Activated CD8-positive, alpha-beta memory T cell treated with anti-CD3 and anti-CD28 coated beads for 1 hour (primary cell): ENCODE measurements at places on chromosomes 2 and 18.

DNA sequence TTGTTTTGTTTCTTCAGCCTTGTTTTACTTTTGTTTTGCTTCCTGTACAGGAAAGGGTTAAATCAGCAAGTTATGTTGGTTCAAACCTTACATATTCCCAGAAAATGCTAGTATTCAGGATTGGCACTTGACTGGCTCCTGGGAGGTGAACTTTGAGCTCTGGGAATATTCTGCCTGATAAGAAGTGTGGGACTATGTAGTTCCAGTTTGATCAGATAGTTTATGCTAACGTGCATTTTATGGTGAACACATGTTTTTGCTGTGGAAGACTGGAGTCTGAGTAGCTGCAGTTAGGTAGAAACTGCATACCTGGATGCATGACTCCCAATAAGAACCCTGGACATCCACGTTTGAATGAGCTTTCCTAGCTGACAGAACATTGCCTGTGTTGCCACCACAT is 603.1 kb upstream of the HS6ST1 start:
- no peak for DNase-seq

DNA sequence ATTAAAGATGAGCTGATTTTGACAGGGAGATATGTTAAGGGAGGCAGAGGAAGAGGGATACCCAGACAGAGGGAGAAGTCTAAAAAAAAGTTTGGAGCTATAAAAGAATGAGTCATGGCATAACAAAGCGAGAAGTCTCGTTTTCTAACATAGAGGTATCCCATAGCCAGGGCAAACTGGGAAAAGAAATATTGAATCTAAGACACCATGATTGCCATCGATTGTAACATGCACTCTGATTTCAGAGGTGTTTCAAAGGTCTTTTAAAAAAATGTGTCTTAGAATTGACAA is 110.7 kb downstream of the MDH1 start:
- no peak for DNase-seq

GRCh38 chr18:36934884-36935283 is 106.0 kb downstream of the KIAA1328 start:
- no peak for DNase-seq

DNA sequence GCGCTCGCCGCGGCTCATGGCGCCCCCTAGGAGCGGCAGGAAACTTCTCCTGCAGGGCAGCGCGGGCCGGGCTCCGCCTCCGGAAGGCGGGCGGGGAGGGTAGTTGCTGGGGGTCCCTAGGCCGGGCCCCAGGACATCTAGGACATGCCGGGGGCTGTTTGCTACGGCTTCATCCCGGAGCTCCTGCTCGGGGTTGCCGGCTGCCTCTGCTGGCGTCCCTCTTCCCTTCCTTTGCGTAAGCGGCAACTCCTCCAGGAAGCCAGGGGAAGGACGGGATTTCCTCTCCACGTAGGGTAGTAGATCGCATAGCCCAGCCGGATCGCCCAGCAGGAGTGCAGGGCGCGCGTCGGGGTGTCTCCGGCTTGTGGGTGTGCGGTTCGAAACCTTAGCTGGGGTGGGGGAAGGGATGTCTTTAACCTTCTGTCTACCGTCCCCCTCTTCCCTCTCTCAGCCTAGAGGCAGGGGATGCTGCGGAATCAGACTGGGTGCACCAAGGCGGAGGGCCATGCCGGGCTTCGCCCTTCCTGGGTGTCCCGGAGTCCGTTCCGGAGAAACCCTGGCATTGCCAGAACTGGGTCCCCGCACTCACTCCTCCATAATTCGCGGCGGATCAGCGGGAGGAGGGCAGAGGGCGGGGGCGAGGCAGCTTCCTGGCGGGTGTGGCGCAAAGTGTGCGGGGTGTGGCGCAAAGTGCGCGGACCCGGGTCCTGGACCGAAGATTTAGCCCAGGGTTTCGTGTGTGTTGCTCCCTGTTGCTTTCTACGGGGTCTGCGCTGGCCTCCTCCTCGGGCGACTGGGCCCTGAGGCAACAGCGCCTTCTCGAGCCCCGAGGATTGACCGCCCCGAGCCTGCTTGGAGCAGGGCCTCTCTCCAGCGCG is 12.2 kb upstream of the SKOR2 start:
- DNase-seq: no peak

- no peak for DNase-seq
These were observed 646 bp downstream of the PHLPP1 start for GRCh38 chr18:62715759-62716615.

- DNase-seq: no peak
These were observed 78.9 kb downstream of the ZBTB7C start for GRCh38 chr18:48330016-48330991.

- no peak for DNase-seq
These were observed 221.8 kb downstream of the MREG start for GRCh38 chr2:215791481-215791937.

DNA sequence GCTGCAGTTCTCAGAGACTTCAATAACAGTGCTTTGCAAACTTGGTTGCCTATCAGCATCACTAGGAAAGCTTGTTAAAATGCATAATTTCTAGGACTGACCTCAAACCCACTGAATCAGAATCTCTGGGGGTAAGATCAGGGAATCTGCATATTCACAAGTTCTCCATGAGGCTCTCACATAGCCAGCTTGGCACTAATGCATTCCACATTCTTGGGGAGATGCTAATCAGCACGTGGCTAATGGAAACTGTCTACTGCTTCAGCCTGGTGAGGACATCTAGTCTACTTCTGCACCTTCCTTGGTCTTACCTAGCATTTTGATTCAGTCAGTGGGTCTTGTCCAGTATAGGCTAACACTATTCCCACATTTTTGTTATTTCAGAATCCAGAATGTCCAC is 56.3 kb downstream of the RBKS start:
- no peak for DNase-seq

GRCh38 chr2:55875434-55876135 is 48.0 kb downstream of the EFEMP1 start:
- no peak for DNase-seq

- DNase-seq: no peak
These were observed 248.7 kb upstream of the PIK3C3 start for GRCh38 chr18:41706301-41706700.

DNA sequence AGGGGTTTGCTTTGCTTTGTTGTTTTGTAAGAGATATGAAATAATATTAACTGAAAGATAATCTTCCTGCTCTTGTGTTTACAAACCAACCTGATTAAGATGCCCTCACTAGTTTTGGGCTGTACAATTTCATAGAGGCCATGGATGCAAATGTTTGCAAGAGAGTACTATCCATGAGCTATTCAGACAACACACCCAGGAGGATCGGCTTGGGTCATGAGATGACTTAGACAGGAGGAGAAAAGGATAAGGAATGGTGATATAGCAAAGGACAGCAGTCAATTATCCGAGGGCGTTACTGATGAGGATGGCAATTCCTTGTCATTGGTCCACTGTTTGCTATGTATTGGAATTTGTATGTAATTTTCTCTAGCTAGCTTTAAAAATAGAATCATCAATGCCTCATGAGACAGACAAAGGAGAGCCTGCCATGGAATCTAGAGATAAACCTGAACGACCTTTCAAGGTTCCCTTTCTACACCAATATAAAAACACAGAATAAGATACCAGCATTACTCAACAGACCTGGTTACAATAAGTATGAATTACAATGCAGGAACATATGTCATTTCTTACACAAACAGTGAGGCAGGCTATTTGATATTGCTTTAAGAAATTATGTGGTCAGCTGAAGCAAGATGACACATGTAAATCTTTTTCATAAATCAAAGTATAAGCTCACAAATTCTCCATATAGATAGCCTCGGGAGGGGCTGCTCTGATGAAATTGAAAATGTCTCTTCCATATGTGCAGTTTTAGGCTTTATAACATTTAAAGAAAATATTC is 54.4 kb upstream of the SOS1 start:
- DNase-seq: no peak

DNA sequence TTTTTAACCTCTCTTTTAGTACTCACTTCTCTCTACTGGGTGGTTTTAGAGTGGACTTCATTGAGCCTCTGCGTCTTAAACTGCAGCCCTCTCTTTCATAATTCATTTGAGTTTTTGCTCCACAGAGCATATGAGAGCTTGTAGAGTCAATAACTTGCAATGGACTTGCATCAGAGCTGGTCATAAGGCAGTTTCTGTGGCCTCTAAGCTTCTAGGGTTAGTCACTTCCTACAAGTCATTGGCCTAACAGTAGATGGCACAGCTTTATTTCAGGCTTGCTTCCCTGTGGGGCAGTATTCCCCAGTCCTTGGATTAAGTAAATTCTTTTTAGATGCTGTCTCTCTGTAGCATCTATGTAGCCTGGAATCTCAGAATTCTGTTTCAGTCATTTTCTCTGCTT is 1435.7 kb downstream of the LRP1B start:
- no peak for DNase-seq

GRCh38 chr2:238560234-238560633 is 133.5 kb downstream of the ASB1 start:
- DNase-seq: no peak

DNA sequence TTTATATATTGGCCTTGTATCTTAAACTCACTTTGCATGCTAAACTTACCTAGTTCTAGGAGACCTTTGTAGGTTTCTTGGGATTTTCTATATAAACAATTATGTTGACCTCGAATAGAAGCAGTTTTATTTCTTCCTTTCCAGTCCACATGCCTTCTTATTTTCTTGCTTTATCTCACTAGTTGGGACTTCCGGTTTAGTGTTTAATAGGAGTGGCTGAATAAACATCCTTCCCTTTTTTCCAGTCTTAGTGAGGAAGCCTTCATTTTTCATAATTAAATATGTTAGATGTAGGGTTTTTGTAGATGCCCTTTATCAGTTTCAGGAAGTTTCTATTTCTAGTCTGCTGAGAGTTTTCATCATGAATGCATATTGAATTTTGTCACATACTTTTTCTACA is 347.3 kb upstream of the HNRNPA3 start:
- no peak for DNase-seq

DNA sequence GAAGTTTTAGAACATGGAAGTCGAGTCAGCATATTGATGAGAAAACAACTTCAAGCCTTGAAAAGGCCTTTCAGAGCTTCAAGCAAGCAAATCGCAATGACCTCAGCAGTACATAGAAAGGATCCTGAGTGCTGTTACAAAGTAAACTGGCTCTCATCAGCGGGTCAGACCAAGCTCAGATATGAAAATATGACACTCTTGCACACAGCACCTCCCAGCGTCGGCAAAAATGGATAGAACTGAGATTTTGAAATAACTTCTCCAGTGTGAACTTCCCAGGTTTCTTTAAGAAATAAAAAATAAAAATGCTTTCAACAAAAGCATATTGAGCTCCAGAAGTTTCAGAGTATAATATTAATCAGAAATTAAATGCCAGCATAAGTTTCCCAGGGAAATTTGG is 296.9 kb downstream of the FBXO15 start:
- no peak for DNase-seq

- no peak for DNase-seq
These were observed 9.1 kb upstream of the MYO5B start for GRCh38 chr18:50203801-50204604.

DNA sequence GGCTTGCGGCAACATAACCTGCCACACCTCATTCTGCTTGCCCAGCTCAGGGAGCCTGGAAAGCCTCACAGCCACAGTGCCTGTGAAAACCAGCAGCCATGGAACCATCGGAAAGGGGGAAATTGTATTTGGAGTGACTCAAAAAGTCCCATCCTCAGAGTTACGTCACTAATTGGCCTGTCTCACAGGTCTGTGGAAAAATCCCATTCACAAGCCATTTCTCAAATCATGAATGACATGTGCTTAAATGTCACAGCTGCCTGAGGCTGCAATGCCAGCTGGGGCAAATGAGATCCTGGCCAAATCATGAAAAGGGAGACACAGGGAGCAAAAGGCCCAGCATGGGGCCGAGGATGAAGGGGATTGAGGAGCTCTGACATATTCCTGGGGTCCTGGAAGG is 486.9 kb upstream of the RAB6C start:
- DNase-seq: no peak

- DNase-seq: no peak
These were observed 66.9 kb upstream of the CDC42EP3 start for GRCh38 chr2:37738266-37738885.

- no peak for DNase-seq
These were observed 7.9 kb upstream of the CFAP36 start for GRCh38 chr2:55511508-55512124.

GRCh38 chr2:222568865-222569264 is 87.0 kb downstream of the FARSB start:
- no peak for DNase-seq

DNA sequence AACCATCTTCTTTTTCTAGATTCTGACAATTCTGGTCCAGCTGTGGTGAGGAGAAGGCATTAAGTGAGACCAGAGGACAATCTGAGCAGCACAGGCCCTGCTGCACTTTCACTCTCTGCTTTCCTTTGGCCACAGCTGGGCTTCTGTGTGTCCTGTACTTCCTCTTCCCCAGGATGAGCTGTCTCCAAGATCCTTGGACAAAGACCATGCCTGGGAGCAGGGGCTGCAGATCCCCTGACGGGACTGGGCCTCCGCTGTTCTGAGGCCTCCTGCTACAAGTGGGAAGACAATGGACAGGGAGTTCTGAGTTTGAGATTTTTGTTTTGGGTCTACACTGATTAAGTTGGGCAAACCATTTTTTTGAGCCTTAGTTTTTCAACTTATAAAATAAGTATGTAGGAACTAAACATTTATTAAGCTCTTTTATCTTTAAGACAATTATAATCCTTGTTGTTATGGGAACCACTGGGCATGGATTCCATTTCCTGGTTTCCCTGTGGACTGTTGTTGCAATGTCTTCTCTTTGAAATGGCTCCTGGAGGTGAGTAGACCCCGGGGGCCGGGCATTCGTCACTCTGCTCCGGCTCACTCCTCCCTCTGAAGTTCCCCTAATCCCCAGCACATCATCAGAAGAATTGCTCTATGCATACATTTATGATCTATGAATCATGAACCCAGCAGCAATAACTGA is 266.6 kb downstream of the ACTR3 start:
- no peak for DNase-seq

GRCh38 chr2:121094845-121095244 is 190.2 kb downstream of the TFCP2L1 start:
- no peak for DNase-seq

GRCh38 chr18:24421831-24422230 is 4.6 kb upstream of the IMPACT start:
- DNase-seq: no peak

DNA sequence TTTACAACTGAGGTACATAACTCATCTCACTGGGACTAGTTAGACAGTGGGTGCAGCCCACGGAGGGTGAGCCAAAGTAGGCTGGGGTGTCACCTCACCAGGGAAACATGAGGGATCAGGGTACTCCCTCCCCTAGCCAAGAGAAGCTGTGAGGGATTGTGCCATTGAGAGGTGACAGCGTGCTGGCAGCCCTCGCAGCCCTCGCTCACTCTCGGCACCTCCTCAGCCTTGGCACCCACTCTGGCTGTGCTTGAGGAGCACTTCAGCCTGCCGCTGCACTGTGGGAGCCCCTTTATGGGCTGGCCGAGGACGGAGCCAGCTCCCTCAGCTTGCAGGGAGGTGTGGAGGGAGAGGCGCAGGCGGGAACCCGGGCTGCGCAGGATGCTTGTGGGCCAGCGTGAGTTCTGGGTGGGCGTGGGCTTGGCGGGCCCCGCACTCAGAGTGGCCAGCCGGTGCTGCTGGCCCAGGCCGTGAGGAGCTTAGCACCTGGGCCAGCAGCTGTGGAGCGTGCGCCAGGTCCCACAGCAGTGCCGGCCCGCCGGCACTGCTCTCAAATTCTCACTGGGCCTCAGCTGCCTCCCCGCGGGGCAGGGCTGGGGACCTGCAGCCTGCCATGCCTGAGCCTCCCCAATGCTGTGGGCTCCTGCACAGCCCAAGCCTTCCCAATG is 44.5 kb upstream of the FAM110C start:
- no peak for DNase-seq
